Suppressor macrophage treated with lipopolysaccharide for 4 hours (primary cell): ENCODE measurements at places on chromosomes 11 and 22.
A peak's percentile ranks its signal among the peaks of the same experiment; 100 is the strongest.

- peak; percentile 16 for DNase-seq
Observed at GRCh38 chr11:32775908-32776307, 18.6 kb downstream of the CCDC73 start.

DNA sequence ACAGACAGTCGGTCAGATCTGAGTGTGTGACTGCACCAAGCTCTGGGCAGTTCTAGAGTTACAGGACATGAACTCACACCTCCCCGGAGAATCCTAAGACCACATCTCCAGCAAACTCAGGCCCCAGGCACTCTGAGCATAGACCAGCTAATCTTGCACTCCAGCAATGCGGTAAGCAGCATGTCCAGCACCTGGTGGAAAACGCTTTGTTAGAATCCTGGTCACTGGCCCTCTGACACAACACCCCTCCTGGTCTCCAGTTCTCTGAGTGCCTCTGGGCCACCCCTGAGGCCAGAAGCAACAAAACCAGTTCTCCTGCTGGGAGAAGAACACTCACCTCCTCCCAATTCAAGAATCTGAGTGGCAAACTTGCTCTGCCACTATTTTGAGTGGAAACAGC lies 82.7 kb upstream of the TMEM45B start:
- no peak for DNase-seq

- no peak for DNase-seq
Observed at GRCh38 chr11:16986434-16987204, 27.6 kb downstream of the PLEKHA7 start.

DNA sequence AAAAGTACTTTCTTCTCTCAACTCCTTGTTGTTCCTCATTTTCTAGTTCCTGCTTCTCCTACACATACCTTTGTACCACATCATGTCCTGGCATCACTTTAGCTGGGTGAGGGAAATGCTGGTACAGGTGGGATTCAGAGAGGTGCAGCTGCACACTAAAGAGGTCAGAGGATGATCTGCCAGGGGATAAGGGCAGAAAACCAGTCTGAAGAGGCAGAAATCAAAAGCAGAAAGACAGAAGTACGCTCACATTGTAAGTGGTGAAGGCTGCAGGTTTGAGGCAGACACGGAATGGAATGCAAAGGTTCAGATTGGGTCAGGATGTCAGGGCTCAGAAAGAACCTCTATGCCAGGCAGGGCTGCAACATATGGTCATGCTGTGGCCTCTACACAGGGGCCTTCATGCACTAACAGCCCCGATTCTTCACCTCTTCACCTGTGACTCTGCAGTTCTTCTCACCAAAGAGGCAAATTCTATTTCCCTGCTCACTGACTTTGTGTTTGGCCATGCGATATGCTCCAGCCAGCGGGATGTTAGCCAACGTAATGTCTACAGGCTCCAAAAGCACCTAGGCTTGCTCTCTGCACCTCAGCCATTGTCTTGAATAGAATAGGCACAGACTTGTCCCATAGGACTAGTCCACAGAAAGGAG lies 373.7 kb downstream of the NXPE2 start:
- DNase-seq, result no peak

- DNase-seq, result no peak
Observed at GRCh38 chr11:94563848-94564467, 3.2 kb upstream of the PIWIL4 start.

DNA sequence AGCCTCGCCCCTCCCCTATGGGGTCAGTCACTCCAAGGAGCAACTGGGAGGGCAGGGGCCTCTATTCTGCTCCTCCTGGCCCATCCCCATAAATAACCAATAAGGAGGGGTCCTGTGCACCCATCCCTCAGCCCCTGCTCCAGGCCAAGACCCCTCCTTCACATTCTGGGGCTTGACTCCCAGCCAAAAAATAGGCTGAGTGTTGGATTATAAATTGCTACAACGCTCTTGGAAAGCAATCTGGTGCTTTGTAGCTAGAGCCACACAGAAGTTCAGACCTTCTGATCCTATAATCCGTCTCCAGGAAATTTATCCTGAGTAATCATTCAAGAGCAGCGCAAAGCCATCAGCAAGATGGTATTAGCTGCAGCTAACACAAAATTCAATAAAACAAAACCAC lies 42.5 kb downstream of the ABCC8 start:
- DNase-seq, result no peak

DNA sequence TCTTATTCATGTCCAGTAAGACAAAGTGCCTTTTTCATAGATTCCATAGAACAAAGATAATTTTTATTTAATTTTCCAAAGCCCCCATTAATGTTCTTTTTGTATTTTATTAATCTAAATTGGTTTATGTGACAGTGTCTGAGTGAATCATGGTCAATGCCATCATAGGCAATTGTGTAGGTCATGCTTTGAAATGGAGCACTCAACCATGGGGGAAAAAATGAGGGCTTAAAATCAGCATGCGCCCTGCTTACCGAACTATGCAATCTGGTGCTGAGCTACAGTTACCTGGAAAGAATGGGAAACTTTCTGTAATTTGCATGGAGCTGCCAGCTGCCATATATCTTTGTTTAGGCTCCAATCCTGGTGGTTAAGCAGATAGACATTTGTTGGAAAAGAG lies 28.4 kb upstream of the RAB38 start:
- DNase-seq, result no peak

GRCh38 chr11:85123752-85124231 lies 503.4 kb downstream of the DLG2 start:
- DNase-seq, result no peak

- no peak for DNase-seq
Observed at GRCh38 chr11:31844351-31844750, 33.2 kb upstream of the PAX6 start.
